SJSA1 (cell line): ENCODE measurements at places on chromosomes 2 and 18.

DNA sequence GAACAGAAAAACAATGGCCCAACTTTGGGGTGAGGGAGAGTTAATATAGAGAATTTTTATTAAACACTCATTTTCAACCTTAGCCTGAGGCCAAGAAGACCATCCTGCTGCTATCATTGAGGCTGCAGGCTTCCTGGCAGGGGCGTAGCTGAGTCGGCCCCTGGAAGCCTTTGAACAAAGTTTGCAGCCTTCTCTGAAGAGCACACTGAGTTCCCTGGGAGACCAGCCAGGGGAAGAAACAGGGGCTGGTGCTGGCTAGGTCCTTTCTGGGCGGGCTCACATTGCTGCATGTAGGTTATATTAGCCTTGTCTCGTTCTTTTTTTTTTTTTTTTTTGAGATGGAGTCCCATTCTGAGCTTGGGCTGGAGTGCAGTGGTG is 126.8 kb upstream of the HS6ST1 start:
- DNase-seq = peak; percentile 23

GRCh38 chr2:129762386-129763189 is 216.9 kb upstream of the RAB6C start:
- no peak for DNase-seq

DNA sequence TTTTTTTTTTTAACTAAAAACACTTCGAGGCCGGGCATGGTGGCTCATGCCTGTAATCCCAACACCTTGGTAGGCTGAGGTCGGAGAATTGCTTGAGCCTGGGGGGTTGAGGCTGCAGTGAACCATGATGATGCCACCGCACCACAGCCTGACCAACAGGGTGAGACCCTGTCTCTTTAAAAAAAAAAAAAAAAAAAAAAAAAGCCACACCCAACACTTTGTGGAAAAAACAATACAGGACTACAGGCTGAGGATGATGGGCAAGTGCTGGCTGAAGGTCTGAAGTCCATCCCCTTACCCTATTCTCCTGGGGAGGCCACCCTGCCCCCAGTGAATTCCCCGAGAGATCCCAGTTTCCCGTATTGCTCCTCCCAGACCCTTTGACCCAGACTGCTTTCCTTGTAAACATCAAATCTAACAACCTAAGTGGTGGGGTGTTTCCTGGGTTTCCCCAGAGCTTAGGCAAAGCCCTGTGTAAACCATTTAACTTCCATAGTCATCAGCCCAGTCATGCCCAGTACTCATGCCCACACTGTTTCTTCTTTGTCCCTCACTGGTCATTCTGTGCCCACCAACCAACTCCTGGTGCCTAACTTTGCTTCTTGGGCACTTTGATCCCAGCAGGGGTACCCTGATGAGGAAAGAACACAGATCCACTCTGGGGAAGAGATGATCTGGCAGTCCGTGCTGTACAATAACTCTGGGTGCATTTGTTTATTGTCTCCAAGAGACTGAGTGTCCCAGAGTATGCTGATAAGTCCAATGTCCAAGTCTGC is 5.8 kb upstream of the TMEM37 start:
- no peak for DNase-seq

- DNase-seq = no peak
Observed at GRCh38 chr2:97736608-97737330, 23.4 kb downstream of the ZAP70 start.

DNA sequence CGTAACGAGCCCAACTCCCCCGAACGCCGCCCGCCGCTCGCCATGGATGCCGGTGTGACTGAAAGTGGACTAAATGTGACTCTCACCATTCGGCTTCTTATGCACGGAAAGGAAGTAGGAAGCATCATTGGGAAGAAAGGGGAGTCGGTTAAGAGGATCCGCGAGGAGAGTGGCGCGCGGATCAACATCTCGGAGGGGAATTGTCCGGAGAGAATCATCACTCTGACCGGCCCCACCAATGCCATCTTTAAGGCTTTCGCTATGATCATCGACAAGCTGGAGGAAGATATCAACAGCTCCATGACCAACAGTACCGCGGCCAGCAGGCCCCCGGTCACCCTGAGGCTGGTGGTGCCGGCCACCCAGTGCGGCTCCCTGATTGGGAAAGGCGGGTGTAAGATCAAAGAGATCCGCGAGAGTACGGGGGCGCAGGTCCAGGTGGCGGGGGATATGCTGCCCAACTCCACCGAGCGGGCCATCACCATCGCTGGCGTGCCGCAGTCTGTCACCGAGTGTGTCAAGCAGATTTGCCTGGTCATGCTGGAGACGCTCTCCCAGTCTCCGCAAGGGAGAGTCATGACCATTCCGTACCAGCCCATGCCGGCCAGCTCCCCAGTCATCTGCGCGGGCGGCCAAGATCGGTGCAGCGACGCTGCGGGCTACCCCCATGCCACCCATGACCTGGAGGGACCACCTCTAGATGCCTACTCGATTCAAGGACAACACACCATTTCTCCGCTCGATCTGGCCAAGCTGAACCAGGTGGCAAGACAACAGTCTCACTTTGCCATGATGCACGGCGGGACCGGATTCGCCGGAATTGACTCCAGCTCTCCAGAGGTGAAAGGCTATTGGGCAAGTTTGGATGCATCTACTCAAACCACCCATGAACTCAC is 673 bp downstream of the PCBP1 start:
- DNase-seq = peak; percentile 74

DNA sequence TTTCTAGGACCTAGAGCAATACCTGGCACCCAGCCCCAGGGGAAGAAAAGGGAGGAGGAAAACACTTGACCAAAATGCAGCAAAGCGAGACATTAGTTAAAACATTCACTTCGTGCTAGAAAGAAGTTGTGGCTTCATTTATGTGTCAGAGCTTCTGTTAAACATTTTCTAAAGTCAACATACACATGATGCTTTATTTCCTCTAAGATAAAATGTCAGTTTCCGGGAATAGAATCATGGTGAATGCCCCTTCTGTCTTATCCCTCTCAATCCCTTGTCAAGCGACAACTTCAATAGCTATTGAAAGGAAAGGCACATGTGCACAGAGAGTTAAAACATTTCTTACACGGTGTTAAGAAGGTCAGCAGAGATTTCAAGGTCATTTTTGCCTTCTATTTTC is 404.6 kb upstream of the CWC22 start:
- DNase-seq = no peak

DNA sequence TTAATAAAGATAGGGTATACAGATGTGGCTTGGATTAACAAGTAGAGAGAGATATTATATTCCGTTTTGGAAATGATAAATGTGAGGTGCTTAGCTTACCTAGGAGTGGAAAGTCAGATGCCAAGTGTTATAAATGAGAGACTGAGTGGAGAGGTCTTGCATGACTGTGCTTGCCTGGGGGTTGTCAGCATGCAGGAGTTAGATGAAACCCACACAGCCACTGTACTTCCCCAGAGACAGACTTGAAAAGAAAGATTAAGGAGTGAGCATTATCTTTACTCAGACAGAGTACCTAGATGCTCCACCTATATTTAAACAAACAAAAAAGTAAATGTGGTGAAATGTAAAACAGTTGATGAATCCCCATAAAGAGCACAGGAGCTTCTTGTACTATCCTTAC is 482.7 kb downstream of the RIT2 start:
- no peak for DNase-seq

GRCh38 chr18:13007248-13007560 is 16.0 kb downstream of the CEP192 start:
- DNase-seq = no peak

DNA sequence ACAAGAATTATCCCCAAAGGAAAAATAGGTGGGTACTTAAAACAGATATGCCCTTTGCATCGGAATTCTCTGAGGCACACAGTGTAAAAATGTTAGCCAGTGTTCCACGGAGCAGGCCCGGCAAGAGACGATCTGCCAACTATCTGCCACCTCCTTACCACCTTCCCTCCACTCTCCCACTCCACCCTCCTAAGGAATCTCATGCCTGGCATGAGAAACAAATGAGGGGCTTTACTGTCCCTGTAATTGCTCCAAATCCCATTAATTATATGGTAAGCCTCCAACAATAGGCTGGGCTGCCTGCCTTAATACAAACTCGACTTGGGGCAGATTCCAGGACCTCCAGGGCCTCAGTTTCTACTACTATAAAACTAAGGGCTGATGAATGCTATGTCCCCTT is 102.3 kb downstream of the ZBTB7C start:
- DNase-seq = no peak

GRCh38 chr2:238256594-238257104 is 16.8 kb upstream of the HES6 start:
- DNase-seq = peak; percentile 55

- no peak for DNase-seq
Observed at GRCh38 chr18:69659142-69659651, 258.5 kb downstream of the DOK6 start.

GRCh38 chr2:64738026-64738425 is 84.3 kb upstream of the SERTAD2 start:
- DNase-seq = no peak

DNA sequence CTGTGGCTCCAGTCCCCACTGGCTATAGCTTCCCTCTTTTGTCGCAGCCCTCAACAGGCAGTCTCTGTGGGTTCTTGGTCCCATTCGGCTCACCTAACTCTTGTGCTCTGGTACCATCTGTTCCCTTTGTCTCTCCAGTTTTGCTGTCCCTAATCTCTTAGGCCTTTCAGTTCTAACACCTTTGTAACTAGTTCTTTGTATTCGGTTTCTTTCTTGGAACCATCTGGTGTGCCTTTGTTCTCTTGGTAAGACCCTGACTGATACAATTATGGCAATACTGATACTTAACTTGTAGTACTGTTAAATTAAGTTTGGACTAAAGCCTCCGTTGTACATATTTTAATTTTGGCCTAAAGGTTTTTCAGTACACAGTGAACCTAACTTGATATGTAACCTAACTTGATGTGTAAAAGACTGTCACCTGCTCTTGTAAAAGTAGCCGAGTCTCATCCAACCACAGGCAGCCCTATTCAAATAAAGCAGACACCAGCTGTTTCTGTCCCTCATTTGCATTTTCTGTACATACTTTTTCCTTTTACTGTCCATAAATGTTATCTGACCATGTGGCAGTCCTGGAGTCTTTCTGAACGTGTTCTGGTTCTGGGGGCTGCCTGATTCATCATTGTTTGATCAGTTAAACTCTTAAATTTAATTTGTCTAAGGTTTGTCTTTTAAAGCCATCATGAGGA is 4.8 kb upstream of the MRPL44 start:
- no peak for DNase-seq

GRCh38 chr2:237739101-237739500 is 59.5 kb upstream of the RBM44 start:
- DNase-seq = no peak

DNA sequence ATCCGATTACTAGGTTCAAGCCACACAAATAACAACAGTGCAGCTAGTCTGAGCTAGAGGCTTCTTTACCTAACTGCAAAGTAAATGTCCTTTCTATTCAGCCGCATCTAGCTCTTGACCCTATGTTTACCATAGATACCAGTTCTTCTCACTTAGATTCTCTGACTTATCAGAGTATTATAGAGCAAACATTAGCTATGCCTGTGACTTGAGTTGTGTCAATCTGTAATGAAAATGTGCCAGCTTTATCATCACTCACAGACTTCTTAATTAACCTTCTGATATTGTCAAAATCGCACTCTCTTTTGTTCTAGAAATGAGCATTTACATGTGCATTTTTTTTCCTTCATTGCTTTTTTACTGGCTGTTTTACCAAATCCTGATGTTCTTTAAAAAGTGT is 79.9 kb downstream of the BCL11A start:
- DNase-seq = no peak

DNA sequence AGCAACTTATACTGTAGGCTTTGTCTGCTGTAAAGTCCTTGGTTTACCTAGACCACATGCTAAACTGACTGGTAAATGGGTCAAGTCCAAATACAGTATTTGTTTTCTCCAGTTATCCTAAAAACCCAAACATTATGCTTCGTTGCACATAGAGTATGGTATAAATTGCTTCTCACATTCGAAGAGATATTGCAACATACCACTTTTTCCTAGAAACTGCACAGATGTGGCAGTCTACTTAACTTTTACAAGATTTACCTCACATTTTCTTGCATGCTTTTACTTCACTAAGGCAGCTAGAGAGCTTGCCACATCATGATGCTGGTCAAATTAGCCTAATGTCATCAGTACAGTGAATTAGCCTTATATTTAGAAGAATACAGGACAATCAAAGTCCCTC is 66.0 kb upstream of the SCN7A start:
- DNase-seq = no peak

DNA sequence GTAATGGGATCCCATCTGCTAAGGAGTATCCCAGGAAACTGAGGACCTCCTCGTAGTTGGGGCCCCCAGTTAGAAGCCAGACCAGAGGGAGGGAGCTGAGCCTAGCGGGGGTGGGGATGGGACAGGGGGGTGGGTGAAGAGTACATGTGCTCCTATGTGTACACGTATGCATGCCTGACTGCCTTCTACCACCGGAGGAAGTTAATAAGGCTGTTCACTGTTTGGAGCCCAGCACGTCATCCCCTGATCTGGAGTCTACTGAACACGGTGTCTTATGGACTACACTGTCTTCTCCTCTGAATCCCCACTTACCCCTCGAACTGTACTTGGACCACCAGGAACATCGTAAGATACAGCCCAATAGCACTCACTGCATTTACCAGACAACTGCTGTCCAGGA is 68.5 kb downstream of the SFXN5 start:
- no peak for DNase-seq

- no peak for DNase-seq
Observed at GRCh38 chr18:76920974-76921373, 98.6 kb downstream of the ZNF236 start.

- DNase-seq = no peak
Observed at GRCh38 chr2:36753706-36754221, 57.3 kb downstream of the VIT start.

DNA sequence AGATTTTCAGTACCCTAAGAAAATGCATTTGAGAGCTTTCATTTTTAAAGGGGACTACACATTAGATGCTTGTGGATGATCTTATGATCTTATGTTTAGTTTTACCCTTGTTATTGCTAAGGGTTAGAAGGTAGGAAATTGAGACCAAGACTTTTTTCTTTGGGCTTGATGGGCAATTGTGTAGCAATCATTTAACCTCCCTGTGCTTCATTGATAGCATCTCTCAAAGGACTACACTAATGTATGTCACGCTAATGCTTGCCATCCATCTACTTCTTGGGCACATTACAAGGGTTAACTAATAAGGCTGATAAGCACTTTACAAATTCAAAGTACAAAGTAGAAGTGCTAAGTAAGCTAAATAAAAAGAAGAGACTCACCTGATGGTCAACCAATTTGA is 189.3 kb upstream of the LRP1B start:
- no peak for DNase-seq
